AG04450 (cell line): ENCODE measurements at places on chromosomes 16 and 17.

GRCh38 chr17:79802736-79803420, 6.0 kb upstream of the CBX8 start:
- DNase-seq: no peak

- DNase-seq: no peak
These were observed 89.2 kb upstream of the CDC42EP4 start for GRCh38 chr17:73400915-73401545.

DNA sequence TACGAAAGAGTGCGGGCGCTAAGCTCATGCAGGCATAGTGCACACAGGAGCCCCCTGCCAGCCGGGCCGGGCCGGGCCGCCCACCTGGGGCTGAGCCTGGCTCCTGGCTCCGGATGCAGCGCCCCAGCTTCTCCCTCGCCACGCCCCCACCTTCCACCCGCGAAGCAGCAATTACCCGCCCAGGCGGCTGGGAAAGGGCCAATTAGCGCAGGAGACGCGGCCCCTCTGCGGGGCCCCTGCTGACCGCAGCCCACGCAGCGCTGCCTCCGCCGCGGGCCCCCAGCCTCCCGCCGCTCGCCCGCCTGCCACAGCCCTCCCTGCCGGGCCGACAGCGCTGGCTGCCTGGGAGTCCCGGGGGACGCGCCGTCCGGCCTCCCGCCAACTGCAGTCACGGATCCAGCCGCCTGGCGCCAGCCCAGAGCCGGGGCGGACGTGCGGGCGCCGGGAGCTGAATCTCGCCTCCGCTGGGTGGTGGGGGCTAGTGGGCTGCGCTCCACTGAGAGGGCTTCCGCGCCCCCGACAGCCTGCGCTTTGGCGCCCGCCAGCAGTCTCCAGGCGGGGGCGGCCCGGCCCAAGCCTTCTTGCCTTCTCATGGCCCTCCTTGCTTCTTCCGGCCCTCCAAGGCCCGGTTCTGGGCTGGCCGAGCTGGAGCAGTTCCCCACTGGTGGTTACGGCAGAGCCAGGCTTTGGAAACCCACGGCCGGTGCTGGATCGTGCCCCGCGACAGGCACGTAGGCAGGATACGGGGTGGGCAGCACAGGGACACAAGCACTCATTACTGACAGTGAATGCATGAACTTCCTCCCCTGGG, 14.9 kb upstream of the CBFB start:
- no peak for DNase-seq

- no peak for DNase-seq
These were observed 358.2 kb downstream of the KIF2B start for GRCh38 chr17:54180950-54181349.

GRCh38 chr17:78751447-78752161, 30.5 kb downstream of the CYTH1 start:
- no peak for DNase-seq

- no peak for DNase-seq
These were observed 536.7 kb upstream of the HSBP1 start for GRCh38 chr16:83271123-83271522.
